ENCODE measurements at places on chromosomes 3 and 15.

- peak; percentile 74 for DNase-seq
These were observed 595 bp downstream of the PDCD7 start for GRCh38 chr15:65132878-65133547.

GRCh38 chr3:151386056-151386455, 1.5 kb upstream of the P2RY12 start:
- no peak for DNase-seq

GRCh38 chr15:29018120-29018805, 132.5 kb downstream of the APBA2 start:
- no peak for DNase-seq

GRCh38 chr3:49649576-49649975, 24.6 kb upstream of the APEH start:
- no peak for DNase-seq

DNA sequence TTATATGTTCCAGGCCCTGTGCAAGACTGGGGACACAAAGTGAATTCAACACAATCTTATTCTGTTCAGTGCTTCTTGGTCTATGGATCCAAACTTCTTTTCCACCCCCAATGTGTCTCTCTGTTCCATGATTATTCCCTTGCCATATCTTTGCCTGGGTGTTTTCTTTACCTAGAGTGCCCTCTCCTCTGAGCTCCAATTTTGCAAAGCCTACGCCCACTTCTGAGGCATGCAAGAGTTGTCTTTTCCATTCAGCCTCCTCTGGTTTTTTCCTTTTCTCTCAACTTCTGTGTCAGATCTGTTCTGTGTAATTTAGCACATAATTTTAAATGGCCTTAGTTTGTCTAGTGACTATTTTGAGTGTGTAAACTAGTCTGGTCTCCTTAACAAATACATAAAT, 72.8 kb upstream of the PLCL2 start:
- no peak for DNase-seq

- no peak for DNase-seq
These were observed 107.6 kb upstream of the ZBTB20 start for GRCh38 chr3:115254492-115255196.

DNA sequence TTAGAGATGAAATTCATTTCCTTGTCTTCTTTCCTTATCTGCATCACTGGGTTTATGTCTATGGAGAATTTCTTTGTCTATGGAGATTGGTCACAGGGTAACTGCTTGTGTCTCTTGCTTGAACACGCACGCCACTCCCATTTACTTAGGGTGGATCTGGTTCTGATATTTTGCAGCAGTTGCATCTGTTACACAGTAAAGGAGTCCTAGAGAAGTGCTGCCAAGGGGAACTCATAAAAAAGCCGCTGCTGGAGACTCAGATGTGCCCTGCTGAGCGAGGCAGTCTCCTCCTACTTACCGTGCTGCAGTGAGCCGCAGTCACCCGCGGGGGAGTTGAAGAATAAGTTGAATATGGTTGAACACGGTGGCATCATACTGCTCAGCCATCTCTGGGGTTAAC, 105.2 kb upstream of the KLHL25 start:
- peak; percentile 39 for DNase-seq

DNA sequence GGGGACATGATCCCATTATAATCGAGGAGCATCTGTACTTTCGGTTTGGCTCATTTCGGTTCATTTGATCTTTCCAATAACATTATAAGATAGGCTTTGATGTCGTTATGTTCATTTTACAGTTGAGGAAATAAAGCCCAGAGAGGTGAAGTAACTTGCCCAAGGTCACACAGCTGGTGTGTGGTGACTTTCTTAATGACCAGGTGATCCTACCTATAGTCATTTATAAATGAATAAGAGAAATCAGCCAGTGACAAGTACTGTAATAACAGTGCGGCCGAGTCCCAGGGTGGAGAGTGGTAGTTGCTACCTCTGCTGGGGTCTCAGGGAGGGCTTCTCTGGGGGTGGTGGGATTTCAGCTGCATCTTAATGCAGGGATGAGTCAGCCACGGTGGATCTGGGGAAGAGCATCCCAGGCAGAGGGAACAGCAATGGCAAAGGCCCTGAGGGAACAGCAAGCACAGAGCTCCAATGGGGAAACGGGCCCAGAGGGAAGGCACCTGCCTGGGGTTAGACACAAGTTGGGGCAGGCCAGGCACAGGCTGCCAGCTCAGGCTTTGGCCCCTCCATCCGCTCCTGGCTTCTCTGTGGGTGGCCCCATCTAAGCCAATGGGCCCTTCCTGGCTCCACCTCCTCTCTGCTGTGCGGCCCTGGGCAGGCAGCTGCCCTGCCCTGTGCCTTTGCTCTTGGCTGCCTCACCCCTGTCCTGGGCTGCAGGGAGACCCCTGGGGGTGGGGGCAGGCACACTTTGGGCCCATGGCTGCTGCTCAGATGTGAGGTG, 1.1 kb upstream of the FBLN2 start:
- no peak for DNase-seq

- peak; percentile 50 for DNase-seq
These were observed 815 bp downstream of the SPINT1 start for GRCh38 chr15:40844696-40845030.

GRCh38 chr15:65028338-65028737, 1.1 kb downstream of the MTFMT start:
- DNase-seq, result no peak

- no peak for DNase-seq
These were observed 60.2 kb downstream of the PIAS1 start for GRCh38 chr15:68114356-68114755.

- DNase-seq, result no peak
These were observed 301.7 kb upstream of the UMPS start for GRCh38 chr3:124428372-124429128.

GRCh38 chr15:51935466-51936104, 36.0 kb downstream of the LEO1 start:
- no peak for DNase-seq

- DNase-seq, result no peak
These were observed 333.4 kb downstream of the SLC9A9 start for GRCh38 chr3:143514874-143515273.

DNA sequence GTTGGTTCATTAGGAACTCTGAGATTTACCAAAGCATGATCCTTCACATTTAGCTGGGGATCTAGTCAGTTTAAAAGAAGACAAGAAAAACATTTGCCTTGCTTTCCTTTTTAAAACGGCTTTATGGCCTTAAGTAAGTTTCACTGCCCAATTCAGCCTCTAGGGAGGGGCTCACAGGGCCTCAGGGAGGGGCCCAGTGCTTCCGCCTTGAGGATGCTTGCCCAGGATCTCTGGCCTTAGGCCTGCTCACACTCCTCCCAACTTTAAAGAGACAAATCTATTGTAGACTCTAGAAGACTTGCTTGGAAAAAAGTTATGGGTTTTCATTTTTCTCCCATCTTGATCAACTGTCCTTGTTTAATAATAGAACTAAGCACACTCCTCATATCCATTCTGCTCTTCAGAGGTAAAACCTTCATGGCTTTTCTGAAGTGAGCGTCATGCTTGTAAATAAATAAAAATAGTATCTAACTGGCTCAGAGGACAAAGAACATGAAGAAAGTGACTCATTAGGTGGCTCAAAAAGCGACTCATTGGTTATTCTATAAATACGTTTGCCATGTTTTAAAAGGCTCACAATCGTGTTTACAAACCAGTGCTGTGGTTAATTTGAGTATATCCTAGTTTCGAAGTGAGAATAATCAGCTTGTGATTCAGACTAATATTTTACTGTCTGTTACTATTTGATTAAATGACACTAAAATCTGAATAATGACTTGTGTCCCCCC, 13.7 kb downstream of the PDHB start:
- DNase-seq, result no peak

- DNase-seq, result no peak
These were observed 203.5 kb upstream of the NANOGP8 start for GRCh38 chr15:35288580-35288979.

- DNase-seq, result no peak
These were observed 160.6 kb downstream of the APBA2 start for GRCh38 chr15:29046281-29046810.

- DNase-seq, result no peak
These were observed 15.5 kb upstream of the PLXNA1 start for GRCh38 chr3:126967386-126967785.

DNA sequence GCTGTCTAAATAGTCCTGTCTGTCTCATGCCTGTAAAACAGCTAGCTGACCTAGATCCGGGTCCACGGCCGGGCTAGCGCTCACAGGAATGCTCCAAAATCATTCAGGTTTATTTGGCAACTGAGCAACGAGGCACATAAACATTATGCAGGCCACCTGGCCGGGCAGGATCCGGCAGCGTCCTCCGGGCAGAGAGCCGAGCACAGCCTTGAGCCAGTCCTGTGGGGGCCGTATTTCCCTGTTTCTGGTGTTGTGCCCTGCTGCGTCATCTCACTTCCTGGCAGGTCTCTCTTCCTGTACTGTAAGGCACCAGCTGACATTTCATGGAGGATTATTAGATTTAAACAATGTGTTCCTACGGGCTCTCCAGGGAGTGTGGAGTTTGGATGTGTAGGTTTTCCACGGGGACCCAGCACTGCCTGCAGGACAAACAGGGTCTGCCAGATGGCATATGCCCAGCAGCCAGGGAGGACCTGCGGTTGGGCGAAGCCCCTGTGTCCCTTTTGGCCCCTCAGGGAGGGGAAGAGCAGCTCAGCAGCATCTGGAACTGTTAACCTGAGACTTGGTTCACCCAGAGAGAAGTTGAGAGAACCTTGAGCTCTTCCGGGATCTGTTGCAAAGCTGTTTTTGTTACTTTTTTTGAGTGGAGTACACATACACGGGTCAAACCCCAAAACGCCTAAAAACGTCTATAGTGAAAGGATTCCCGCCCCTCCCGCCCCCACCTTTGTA, 16.6 kb upstream of the LRRK1 start:
- peak; percentile 73 for DNase-seq

- no peak for DNase-seq
These were observed 152.7 kb downstream of the SHOX2 start for GRCh38 chr3:157953565-157953964.

DNA sequence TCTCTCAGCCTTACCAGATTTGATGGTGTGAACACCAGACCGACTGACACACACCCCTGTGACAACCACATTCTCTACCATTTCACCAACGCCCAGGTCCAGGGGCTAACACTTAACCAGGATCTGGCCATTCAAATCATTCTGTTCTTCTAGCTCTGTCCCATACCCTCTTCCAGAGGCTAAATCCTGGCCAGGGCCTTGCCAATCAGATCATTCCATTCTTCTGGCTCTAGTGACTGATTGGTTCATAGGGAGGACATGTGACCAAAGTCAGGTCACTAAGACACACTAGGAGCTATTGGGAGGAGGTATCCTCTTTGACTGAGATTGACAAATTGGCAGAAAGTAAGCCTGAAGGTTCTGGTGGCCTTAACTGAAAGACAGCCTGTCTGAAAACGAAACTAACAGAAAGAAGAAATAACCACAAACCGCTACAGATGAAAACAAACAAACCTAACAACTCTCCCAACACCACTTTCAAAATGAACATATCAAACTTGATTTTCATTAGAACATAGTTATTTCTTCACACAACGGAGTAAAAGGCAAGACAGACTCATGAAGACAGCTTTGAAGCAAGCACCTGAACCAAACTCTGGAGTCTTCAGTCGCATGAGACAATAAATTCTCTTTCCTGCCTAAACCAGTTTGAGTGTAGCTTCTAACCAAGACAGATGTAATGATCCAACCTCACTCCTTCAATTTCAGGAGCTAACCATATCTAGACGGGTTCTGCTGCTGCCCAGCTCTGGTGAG, 68.5 kb downstream of the TRANK1 start:
- DNase-seq, result no peak

- DNase-seq, result no peak
These were observed 27.7 kb downstream of the TMCC1 start for GRCh38 chr3:129865806-129866205.

- no peak for DNase-seq
These were observed 41.8 kb downstream of the RAB8B start for GRCh38 chr15:63231206-63231605.

DNA sequence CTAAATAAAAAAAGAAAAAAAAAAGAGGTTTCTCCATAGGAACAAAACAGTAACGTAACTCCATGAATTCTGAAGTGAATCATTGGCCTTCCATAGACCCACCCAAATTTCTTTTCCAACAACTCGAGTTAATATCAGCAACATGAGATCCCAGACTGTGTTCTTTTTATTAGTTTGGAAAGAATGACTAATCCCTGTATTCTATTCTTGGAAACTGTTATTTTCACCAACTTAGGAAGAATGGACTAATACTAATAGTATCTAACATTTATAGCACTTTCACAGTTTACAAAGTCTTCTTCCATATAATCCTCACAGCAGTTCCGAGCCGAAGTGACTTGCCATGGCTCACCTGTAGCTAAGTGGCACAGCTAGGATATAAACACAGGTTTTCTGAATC, 72.7 kb upstream of the SLC4A7 start:
- peak; percentile 11 for DNase-seq

DNA sequence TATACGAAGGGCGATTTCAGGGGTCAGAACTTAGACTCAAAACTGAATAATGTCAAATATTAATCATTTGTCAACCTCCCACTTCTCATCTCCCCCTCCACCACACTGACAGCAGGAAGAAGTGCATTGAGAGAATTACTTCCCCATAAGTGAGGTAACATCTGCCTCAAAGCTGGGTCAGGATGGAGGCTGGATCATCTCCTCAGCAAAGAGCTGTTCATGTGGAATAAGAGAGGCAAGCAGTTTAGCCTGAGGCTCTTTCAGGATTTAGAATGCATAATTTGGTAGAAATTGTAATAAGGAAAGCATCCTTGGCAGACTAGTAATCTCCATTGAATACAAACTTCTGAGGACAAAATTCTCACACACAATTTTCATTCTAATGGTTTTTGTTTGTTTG, 512.1 kb downstream of the ROBO1 start:
- DNase-seq, result no peak

DNA sequence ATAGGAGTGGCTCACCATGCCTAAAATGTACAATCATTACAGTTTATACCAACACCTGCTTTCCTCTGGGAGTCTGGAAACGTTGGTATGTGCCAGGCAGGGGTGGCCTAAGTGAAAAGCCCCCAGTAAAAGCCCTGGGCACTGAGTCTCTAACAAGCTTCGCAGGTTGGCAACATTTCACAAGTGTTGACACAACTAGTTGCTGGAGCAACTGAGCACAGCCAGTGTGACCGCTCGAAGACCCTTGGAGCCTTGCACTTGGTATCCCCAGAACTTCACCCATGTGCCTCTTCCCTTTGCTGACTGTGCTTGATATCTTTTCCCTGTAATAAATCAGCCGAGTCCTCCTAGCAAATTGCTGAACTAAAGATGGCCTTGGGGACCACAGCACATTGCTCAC, 2.7 kb downstream of the RIOX2 start:
- no peak for DNase-seq

DNA sequence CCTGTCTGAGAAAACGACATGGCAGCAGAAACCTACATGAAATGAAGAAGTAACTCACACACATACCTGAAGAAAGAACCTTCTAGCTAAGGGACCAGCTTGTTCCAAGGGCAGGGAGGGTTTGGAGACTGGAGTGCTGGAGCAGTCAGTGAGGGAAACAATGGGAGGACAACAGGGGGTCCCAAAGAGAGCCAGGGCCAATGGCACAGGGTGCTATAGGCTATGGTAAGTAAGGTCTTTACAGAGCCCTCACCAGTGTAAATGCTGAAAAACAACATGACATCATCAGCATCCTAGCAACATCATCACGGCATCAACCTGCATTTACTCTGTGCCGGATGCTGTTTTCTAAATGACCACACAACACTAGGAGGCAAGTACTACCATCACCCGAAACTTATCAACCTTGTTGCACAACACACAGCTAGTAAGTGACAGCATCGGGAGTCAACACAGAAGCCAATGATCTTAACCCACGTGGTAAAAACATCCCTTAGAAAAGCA, 449.5 kb upstream of the WNT5A start:
- no peak for DNase-seq

All from hepatocyte (in vitro differentiated cells).